ENCODE measurements at places on chromosomes 6 and 20.

DNA sequence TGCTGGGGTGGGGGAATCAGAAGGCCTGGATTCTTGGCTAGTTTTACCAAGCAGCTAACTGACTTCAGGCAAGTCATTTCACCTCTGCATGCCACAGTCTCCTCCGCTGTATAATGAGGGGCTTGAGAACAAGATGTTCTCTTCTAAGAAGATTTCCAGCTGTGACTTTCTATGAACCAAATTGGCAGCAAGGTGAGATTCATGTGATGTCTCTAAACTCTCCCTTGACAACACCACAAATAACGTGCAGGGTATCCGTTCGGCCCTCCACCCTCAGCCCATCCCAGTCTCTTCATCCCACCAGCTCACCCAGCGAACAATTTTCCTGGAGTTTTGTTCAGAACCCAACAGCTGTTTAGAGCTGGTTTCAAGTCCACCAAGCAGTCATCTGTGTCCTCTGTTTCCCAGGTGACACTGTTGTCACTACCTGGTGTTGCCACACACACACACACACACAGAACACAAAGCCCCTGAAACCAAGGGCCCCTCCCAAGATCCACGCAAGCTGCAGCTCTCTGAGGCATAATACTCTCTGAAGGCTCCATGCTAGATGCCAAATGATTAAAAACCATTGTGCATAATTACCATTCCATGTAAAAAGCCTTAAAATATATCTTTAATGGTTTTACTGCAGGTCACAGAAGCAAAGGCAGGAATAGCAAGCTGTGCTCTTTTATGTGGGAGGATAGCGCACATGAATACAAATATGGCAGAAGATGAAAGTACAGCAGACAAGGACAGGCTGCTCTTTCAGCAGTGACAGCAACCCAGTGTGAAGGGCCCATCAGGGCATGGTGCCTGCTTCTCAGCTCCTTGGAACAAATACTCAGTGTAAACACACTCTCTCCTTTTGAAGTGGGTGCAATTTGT lies 48.2 kb downstream of the ARHGAP18 start:
- DNase-seq = no peak

DNA sequence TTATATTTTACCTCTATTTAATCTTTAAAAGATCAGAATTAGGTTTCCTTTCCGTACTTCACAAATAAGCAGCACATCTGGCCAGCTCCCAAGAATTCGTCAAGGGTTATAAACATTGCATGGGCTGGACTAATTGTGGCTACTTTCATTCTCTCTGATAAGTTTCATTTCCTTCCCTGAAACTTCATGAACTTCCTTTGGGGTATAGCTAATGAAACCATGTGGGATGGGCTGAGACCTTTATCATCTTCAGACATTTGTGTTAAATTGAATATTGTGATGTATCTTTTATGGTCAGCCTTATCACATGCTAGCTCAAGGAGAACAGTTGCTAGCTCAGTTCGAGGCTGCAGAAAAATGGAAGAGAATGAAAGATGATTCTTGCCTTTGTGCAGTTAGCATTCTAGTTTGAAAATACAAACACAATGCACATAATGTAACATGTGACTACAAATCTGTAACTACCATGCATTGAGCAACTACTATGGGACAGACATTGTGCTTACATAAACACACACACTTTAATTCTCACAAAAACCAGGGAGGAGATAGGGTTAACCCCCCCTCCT lies 1.7 kb upstream of the GMPR start:
- DNase-seq = peak; percentile 70

GRCh38 chr6:42860481-42860880 lies 18.9 kb upstream of the RPL7L1 start:
- no peak for DNase-seq

DNA sequence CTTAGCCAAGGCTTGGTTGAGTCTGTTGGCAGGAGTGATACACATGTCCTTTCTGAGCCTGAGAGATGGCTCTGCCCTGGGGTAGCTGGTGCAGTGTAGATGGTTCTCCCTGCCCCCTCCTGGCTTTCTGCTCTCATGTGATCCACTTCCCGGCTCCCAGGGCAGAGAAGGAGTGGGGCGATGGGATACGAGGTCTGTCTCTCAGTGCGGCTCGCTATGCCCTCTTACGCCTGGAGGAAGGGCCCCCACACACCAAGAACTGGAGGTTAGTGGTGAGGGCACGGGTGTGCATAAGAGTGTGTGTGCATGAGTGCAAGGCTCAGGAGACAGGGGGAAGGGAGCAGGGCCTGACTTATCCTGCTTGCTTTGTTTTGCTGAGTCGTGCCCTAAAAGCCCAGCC lies 18.8 kb downstream of the SLC12A5 start:
- no peak for DNase-seq

- no peak for DNase-seq
These were observed 4.1 kb downstream of the MYLK4 start for GRCh38 chr6:2746557-2747061.

DNA sequence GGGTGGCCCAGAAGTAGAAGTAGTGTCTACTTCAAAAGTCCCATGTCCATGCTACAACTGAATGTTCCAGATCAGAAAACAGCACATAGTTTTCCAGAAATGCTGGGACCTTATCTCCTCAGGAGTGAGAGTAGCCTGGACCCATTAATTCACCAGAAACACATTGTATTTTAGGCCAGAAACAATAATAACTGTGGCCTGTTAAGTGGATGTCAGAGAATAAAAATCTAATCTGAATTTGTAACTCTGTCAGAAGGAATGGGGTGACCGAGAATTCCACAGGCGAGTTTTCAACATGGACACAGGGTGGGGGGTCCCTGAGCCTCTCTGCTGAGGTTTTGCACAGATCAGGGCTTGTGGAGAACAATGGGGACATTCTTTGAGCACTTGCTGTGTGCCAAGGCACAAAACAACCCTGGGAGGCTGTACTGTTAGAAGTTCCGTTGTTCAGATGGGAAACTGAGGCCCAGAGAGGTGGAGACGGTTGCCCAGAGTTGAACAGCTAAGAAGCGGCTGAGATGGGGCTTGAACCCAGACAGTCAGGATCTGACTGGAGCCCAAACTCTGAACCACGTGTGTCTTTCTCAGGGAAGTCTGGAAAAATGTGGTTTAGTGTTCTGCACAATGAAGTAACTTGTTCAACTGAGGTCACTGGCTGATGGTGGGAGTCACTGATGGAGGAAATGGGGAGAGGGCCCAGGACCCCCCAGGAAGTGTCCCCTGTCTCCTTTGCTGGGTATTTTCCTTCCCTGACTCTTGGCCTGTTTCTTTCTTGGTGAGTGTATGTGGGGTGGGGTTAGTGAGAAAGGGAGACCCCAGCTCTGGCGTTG lies 44.2 kb downstream of the SNAI1 start:
- DNase-seq = no peak

- no peak for DNase-seq
These were observed 5.1 kb downstream of the PRND start for GRCh38 chr20:4726710-4727397.

- DNase-seq = no peak
These were observed 47.5 kb upstream of the NHSL1 start for GRCh38 chr6:138546733-138547185.

DNA sequence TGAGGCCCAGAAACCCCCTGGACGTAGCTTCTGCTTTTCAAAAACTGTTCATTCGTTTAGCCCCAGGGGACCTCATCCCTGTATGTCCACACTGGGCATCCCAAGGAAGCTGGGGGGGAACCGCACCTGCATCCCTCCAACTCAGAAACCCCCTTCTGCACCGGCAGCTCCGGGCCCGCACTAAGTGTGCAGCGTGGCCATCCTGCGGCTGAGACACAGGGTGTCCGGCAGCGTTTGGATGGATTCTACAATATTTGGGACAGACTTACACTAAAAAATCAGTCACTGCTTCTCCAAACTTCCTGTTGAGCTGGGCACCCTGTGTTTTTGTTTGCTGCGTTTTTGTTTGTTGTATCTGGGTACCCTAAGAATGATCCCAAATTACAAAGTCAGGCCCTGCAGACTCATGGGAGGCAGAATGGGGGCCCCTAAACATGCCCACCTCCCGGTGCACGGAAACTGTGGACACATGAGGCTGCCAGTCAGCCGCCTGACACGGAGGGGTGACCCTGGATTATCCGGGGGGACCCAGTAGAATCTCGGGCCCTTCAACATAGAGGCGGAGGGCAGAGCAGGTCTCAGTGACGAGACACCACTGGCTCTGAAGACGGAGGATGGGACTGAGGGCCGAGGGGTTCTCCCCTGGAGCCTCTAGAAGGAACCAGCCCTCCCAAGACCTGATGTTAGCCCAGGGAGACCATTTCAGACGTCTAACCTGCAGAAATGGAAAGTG lies 88.2 kb upstream of the BHLHE23 start:
- peak; percentile 2 for DNase-seq

DNA sequence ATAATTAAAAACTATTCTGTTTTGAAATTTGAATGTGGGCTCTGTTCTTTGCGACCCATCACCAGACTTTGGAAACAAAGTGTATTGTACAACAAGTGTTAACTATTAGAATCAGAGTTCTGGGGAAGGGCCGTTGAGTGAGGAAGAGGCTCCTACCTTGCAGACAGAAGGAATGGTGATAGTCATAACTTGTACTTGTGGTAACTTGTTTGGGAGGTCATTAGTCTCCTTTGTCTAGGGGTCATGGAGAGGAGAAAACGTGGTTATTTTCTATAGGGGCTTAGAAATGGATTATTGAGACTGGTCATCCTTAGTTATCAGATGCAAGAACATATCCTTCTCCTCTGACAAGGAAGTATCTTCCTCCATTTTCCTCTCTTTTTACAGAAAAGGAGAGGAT lies 174.8 kb downstream of the BMP2 start:
- DNase-seq = no peak

- DNase-seq = no peak
These were observed 172.8 kb downstream of the KLHL32 start for GRCh38 chr6:97097068-97098047.

DNA sequence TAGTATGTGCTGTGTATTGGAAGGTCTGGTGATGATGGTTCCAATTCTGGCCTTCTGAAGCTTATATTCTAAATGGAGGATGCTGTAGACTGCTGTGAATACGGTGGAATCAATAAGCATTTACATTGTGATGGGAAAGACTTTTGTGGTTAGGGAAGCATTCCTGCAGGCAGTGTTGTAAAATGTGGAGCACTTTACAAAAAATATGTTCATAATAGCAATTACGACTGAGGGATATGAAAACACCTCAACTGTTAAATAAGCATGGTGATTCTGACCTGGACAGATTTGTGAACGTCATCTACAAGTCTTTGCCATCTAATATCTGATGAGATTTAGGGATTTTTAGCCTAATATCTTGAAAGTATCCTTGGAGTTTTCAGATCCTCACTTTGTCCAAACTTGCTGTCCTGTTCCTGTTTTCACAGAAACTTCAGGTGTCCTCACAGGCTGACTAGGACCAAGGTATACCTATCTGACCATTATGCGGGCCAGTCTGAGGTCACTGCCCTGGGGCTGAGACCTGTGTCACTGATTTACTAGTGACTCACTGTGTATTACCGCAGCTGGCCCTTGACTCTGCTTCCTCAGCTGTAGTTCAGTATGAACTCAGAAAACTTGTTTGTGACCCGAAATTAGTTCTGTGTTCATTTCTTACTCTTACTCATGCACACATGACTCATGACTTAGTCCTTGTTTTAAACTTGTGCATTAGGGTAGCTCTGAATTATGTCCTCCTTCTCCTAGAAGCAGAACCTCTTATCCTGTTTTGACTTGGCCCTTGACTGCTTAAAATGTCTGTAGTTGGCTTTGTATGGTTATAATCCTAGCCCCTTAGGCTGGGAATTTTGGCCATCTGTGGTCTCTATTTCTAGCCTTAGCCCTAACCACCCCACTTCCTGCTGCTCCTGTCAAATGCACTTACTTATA lies 343.0 kb downstream of the CDKAL1 start:
- DNase-seq = peak; percentile 61

DNA sequence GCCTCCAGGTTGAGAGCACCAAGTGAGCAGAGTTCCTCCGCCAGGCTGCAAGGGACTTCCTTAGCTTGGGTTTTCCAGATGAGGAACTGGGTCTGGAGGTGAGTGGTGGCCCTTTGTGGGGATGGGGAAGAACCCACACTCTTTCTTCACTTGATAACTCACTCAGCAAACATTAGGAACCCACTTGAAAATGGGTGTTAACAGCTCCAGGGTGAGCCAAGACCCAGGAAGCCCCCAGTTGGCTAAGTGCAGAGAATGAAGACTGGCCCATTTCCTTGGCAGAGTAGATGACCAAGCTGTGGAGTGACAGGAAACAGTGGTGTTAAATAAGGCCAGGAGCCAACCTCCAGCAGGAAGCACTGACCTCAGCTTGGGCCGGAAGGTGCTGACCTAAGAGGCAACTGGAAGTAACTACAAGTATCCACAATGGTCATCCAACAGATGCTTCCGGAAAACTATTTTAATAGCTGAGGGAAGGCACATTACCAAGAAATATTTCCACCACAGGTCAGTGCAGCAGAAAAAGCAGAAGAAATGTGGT lies 22.7 kb downstream of the MRPL14 start:
- peak; percentile 68 for DNase-seq

- no peak for DNase-seq
These were observed 21.1 kb downstream of the PNPLA1 start for GRCh38 chr6:36290668-36291620.

DNA sequence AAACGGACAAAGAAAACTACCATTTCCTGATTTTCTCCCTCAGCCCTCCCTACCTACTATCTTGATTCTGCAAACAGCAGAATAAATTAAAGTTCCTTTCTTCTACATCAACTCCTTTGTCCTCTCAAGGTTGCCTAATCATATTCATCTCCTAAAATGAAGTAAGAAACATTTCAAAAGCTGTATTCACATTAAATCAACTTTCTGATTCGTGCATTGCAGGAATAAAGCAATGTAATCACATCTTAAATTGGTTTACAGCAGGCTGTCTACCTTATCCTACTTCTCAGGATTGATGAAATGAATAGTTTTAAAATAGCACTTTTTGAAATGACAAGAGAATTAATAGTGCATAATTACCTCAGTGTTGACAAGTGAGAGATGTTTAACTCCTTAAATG lies 25.1 kb downstream of the PRKN start:
- no peak for DNase-seq

DNA sequence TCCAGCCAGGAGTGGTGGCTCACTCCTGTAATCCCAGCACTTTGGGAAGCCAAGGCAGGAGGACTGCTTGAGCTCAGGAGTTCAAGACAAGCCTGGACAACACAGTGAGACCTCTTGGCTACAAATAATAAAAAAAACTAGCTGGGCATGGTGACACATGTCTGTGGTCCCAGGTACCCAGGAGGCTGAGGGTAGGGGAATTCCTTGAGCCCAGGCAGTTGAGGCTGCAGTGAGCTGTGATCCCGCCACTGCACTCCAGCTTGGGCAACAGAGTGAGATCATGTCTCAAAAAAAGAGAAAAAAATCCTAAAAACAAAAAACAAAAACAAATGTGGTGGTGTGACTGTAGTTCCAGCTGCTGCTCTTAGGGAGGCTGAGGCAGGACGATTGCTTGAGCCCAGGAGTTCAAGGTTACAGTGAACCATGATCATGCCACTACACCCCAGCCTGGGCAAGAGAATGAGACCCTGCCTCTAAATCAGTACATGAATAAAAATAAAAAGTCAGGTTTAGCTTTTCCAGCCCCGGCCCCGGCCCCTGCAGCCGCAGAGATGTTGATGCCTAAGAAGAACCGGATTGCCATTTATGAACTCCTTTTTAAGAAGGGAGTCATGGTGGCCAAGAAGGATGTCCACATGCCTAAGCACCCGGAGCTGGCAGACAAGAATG lies 13.5 kb upstream of the SNRPC start:
- DNase-seq = no peak

- DNase-seq = no peak
These were observed 134.9 kb downstream of the ISM1 start for GRCh38 chr20:13355941-13356486.

GRCh38 chr20:46563860-46564221 lies 13.4 kb upstream of the OCSTAMP start:
- no peak for DNase-seq

- DNase-seq = no peak
These were observed 18.4 kb downstream of the EDN3 start for GRCh38 chr20:59318803-59319202.

Measured in uterus (tissue), 4 donors.